Activated CD4-positive, alpha-beta memory T cell treated with anti-CD3 and anti-CD28 coated beads for 36 hours (primary cell): ENCODE measurements at places on chromosomes 12 and 14.

DNA sequence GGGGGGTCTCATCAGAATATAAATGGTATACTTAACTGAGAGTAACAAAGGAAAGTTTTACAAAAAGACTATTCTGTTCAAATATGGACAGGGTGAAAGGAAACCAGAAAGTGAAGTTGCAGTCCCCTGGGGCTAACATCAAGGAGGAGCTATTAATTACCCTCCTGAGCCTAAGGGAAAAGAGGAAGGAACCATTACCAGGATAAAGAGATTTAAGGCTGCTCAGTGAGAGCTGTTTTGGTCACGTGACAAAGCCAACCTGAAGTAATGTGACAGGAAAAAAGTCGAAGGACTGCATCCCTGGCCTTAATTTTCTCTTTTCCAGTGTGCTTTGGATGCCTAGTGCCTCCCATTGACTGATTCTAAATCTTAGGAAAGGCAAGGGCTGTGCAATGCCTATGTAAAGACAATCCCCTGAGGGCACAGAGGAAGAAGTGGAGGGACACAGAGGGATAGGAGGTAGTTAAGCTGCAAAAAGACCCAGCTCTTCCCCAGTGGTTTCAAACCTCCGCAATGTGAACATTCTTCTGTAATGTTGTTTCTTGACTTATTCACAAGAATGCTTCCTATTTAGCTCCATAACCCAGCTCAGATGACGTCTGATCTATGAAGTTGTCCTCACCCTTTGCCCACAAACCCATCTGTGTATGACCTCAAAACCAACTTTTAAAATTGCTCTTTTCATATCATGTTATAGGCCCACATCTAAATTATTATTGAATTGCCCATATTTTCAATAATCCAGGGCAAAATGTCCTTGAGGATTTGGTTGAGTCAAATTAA, 187.7 kb upstream of the DCN start:
- DNase-seq: no peak

DNA sequence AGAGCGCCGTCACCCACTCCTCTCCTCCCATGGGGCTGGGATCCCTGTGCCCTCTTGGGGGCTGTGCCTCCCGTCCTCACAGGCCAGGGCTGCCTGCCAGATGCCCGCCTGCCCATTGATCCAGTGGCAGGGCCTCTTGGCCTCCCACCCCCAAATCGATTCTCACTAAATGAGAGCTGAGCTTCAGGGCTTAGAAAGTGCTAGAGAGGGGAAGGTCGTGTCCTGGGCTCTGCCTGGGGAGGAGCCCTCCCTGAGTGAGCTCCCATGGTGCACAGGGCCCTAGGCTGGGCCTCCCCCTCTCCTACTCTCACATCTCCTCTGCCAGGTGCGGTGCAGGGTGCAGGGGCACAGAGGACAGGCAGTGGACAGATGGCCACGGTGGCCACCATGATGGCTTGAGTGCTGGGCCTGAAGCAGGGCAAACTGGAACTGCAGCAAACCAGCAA, 9.2 kb downstream of the BEGAIN start:
- DNase-seq: no peak

- DNase-seq: no peak
These were observed 51.9 kb downstream of the GALNT9 start for GRCh38 chr12:132277374-132277941.

- peak; percentile 27 for DNase-seq
These were observed 1.1 kb downstream of the DIP2B start for GRCh38 chr12:50505675-50506530.

DNA sequence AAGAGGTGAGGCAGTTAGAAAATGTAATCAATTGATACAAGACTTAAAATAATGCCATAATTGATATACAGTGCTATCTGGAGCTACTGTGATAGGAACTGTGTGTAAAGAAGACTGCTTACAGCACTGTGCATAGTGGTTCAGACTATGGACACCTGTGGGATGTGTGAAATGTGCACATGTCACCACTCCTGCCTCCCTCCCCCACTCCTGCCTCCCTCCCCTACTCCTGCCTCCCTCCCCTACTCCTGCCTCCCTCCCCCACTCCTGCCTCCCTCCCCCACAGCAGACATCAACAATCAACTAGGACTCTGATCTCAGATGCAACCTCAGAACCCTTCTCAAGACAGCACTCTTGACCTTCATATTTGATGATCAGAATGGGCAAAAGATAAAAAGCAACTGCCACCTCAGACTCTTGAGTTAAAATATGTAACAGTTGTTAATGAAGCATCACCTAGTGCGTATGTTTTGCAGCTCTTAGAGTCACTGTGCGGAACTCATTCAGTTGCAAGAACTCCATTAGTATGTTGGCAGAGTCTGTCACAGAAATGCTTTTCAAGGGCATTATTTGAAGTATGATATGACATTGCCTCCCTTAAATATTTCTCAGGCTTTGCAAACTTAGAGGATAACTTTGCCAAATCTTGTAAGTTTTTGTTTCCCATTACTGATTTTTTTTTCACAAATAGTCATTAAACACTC, 255.2 kb upstream of the DDHD1 start:
- DNase-seq: no peak

DNA sequence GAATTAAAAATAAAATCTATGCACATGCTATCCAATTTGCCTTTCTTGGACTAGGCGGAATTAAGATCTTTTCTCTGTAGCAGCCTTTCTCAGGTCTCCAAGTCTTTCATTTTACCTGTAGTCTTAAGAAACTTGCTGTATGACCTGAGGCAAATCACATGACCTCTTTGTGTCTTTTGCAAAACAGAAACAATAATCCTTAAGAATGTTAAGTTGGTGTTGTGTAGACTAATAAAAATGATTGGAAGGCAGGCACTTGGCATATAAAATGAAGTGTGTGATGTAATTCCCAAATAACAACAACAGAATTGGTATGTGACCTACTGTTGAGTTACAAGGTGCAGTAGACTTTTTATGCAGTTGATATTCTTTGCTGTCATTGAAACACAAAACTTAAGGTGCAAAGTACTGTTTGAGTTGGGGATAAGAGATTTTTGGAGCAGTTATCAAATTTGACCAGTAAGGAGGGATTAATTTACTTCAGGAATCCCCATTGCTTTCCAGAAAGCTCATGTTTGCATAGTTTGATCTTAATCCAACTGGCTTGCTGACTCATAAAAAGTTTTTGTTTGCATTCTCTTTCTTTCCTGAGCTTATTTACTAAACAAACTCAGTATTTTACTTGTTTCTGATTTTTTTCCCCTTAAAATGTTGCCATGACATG, 51.4 kb downstream of the SUSD6 start:
- DNase-seq: no peak

DNA sequence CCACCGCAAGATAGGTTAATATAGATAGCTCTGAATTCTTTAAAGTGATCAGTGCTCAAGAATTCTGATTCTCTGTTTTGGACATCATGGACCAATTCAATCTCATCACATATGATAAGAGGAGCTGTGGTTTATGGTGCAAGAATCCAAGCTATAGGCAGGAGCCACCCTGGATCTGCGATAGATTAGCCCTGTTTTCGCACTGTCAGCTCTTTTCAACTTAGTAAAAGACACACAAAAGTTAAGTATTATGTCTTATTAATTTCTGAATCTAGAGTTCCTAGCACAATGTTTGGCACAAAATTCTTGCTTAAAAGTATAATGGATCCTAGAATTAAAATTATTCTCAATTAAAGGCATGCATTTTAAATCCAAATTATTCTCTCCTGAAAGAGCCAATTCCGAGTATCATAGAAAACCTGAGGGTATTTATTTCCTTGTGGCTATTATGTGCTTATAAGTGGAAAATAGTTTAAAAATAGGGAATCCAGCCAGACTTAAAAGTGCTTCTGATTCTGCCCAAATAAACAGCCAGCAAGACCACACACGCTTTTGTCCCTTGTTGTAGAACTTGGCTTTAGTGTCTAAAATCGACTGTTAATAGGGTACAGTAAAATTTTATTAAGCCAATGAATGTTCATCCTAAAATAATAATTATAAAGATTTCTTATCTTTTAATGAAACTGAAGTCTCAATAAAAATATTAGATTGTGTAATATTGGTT, 184.9 kb upstream of the FLRT2 start:
- DNase-seq: no peak

GRCh38 chr12:11763760-11764520, 114.5 kb downstream of the ETV6 start:
- DNase-seq: no peak

GRCh38 chr12:89414322-89414721, 62.0 kb upstream of the DUSP6 start:
- DNase-seq: no peak

- DNase-seq: peak; percentile 81
These were observed 4.3 kb upstream of the CD9 start for GRCh38 chr12:6195665-6196535.

- peak; percentile 93 for DNase-seq
These were observed at the start of gene CD4 for GRCh38 chr12:6788972-6789924. TSS of gene CD4 (plus strand) at chr12:6789528. CDS start at chr12:6800139, 10,611 bp downstream.

GRCh38 chr12:46958599-46959290, 120.7 kb upstream of the PCED1B start:
- no peak for DNase-seq

- no peak for DNase-seq
These were observed 323.8 kb upstream of the SYT1 start for GRCh38 chr12:78540606-78541336.

DNA sequence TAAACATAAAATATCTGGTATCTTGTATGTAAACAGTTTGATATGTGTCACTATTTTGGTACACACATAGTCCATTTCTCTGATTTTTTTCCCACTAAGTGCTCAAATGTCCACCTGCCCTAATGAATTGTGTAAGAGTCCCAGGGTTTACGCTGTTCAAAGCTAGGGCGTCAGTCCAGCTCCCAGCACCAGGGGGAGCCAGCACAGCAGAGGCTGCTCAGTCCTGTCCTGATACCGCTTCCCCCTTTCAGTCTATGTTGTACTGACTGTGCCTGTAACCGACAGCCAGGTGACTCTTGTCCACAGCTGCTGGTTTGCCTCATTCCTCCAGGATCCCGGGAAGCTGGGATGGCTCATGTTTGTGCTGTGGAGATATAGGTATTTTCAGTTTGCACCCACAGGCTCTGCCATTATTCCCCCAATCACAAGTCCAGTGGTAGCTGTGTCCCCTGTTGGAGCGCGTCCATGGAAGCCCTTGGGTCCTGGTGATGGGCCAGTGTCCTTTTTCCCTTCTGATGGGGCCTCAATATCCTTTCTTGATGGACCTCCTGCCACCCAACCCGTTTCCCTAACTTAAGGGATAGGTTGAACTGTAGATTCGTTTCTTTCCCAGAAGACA, 242.0 kb downstream of the NEDD1 start:
- peak; percentile 68 for DNase-seq

GRCh38 chr12:132083614-132083940, 60.5 kb downstream of the DDX51 start:
- DNase-seq: no peak

- DNase-seq: no peak
These were observed 162.3 kb downstream of the KCNH5 start for GRCh38 chr14:62882967-62883366.

DNA sequence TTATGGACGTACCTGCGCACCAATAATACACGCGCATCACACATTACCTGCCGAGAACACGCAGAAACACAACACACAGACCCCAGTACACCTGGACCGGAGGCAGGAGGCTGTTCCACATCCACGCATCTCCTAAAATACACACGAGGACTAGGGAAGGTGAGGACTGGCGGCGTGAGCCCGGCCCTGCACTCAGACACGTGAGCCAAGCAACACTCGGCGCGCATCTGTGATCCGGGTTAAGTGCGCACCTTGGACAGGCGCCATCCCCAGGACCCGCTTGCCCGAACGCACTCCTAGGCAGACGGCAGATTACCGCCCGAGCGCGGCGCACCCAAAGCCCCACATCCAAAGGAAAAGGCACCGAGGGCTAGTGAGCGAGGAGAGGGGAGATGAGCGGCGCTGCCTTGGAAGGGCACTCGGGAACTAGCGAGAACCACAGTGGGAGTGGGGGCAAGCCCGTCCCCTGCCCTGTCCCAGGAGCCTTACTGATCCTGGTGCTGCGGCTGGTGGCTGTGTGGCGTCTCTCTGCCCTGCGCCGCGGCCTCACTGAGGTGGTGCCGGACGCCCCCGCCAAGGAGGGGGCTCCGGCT, 417 bp downstream of the GLS2 start:
- DNase-seq: peak; percentile 54

DNA sequence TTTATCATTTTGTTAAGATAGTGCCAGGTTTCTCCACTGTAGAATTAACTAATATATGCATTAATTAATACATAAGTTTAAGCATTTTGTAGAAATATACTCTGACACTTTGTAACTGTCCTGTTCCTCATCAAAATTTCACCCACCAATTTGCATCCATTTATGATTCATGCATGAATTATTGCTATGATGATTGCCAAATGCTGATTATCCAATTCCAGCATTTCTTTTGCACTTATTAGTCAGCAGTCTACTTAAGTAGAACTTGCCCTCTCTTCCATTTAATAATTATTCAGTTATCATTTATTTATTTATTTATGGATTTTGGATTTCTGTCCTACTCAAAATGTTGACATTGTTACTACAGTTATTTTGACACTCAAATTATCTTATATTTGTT, 72.2 kb downstream of the SLC6A15 start:
- no peak for DNase-seq

DNA sequence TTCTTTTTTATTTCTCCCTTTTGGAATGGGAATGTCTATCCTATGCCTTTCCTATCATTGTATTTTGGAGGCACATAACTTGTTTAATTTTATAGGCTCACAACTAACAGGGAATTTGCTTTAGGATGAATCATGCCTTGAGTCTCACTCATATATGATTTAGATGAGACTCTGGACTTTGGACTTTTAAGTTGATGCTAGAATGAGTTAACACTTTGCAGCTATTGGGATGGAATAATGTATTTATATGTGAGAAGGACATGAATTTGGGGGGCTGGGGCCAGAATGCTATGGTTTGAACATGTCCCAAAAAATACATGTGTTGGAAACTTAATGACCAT, 365.3 kb downstream of the ZFP36L1 start:
- DNase-seq: no peak

DNA sequence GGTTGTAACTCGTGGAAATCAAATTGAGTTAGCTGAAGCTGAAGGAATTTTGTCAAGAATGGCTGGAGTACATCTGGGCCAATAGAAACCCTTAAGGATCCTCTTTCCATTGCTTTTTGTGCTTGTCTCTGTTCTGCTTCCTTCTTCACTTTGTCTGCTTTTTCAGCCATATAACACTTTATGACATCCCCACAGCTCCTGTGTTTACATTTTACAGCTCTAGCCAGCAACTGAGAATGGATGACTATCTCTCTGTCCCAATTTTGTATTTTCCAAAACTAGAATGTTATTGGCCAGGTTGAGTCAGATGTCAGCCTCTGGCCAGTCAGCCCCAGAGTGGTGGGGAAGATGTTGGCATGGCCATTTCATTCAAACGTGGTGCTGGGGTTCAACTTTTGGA, 57.6 kb downstream of the PELI2 start:
- DNase-seq: no peak

DNA sequence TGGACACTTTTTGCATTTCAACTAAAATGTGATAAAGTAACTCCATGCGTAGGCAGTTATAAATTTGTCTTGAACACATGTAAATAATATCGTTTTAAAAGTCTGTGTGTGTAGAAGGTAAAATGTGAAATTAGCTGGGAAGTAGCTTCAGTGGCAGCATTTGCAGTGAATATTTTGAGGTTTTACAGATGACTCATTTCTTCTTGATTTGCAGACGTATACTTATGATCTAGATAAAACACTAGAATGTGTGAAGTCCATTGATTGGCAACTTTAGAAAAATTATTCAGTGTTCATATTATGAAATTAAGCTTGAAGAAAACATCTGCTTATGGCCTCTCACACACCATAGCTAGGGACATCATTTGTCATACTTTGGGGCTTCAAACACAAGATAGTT, 788.6 kb upstream of the NOVA1 start:
- no peak for DNase-seq

GRCh38 chr12:101695706-101696105, 1.7 kb upstream of the CHPT1 start:
- DNase-seq: no peak

GRCh38 chr12:53938326-53939140, at the start of gene HOXC13:
TSS of gene HOXC13 (plus strand) at chr12:53938831. CDS start at chr12:53938907, 76 bp downstream.
- peak; percentile 55 for DNase-seq
